ENCODE measurements at places on chromosomes 1 and 21.

DNA sequence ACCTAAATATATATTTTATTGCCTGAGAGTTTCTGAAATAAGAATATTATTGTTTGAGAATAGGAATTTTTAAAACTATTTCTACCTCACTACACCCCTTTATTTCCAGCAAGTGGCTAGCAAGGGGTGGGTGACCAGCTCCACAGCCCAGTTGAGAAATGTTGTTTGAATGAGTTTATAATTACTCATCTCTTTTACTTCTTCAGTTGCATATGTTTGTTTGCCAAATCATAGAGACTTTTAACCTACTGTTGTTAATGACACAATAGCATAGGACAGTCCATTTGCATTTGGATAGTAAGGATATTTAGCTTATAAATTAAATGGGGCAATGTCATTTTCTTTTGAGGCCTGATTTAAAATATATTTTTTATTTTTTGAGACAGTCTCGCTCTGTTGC lies 127.8 kb downstream of the NRDC start:
- DNase-seq, result no peak

- DNase-seq, result no peak
Measured at GRCh38 chr1:217322834-217323233, 308.1 kb downstream of the GPATCH2 start.

GRCh38 chr1:210726621-210727020 lies 397.9 kb downstream of the HHAT start:
- DNase-seq, result peak; percentile 16

DNA sequence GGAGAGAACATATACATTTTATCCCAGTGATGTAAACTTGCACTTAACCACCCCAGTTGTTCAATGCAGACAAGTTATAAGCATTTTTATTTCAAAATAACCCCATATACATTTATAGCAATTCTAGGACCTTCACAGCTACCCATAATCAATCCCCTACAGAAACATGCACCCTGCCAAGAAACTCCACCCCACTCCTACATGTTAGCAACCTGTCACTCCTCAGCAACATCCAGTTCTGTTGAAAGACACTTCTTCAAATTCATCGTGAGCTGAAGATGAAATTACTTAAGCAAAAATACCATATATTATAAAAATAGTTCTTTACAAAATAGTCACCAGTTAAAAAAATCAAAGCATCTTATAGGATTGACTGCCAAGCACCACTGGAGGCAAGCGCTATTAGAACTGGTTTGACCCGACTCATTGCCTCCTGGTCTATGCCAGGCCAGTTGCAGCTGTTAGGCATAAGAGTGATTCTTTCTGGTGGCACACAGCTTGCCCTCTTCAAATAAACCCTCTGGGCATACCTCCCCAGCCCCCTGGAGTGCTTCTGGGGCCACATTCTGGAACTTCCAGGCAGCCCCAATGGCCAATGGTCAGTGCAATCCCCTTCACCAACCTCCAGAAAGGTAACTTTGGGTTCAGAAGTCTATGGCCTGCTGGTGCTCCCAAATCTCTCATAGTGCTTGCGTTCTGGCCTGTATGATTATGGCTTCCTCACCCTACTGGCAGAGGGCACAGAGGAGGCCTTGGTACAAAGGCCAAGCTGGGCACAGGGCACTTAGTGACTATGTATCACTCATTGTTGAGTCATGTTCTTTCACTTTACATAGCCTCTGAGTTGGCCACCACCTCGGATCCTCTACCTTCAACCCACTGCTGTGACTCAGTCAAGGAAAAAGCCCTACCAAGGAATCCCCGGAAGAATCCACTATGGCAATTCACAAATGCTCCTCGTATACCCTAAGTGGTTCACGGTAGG lies 72.2 kb upstream of the RALGPS2 start:
- no peak for DNase-seq

DNA sequence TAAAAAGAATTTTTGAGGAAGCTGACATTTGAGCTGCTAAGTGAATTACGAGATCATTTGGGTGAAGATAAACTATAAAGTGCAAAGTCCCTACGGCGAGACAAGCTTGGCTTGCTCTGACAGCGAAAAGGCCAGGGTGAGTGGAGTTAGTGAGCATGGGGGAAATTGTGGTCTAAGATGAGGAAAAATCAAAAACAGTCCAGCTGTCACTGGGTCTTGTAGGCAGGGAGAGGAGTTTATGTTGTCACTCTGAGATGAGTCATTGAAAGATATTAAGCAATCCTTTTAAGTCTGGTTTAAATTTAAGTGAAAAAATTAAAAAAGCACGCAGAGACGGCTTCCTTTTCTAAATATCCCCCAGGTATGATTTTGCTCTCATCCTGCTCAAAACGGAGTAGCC lies 601.9 kb downstream of the MRPL39 start:
- DNase-seq, result no peak

- DNase-seq, result no peak
Measured at GRCh38 chr1:205088341-205088740, 4.1 kb upstream of the TMEM81 start.

GRCh38 chr1:58746757-58747156 lies 37.1 kb downstream of the JUN start:
- no peak for DNase-seq

DNA sequence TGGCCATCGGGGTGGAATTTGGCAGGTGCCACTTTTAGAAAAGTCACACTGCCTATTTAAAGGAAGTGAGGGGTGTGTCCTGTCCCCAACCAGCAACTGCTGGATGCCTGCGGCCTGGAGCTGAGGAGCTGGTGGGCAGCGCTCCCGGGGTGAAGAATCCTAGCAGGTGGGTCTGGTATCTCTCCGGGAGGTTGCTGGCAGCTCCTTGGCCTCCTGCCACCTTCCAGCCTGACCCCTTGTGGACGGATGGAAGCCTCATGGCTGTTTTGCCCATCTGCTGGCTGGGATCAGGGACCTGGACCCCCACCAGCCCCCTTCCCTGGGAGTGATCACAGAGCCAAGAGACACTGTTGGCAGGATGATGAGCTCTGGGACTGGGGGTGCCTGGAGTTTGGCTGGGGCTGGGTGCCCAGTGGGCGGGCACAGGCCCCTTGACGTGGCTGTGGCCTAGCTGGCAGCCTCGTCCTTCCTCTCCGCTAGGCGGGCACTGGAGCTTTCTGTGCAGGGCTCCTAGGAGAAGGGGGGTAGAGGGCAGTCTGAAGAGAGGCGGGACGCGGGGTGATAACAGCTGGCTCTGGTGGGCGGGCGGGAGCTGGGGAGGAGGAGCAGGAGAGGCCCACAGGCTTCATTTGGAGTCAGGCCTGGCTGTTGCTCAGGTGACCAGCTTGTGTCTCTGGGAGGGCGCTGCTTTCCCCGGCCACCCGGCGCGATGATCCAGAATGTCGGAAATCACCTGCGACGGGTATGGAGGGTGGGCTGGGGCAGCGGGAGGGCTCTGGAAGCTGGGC lies at the start of gene ACOT11:
Gene ACOT11 (plus strand): TSS at position 628 of the 788 bp plus-strand sequence. CDS start 82 bp downstream, at position 710.
- DNase-seq, result peak; percentile 83

GRCh38 chr1:4323309-4323708 lies 331.1 kb upstream of the AJAP1 start:
- no peak for DNase-seq
